ENCODE measurements at places on chromosomes 11 and 22.

DNA sequence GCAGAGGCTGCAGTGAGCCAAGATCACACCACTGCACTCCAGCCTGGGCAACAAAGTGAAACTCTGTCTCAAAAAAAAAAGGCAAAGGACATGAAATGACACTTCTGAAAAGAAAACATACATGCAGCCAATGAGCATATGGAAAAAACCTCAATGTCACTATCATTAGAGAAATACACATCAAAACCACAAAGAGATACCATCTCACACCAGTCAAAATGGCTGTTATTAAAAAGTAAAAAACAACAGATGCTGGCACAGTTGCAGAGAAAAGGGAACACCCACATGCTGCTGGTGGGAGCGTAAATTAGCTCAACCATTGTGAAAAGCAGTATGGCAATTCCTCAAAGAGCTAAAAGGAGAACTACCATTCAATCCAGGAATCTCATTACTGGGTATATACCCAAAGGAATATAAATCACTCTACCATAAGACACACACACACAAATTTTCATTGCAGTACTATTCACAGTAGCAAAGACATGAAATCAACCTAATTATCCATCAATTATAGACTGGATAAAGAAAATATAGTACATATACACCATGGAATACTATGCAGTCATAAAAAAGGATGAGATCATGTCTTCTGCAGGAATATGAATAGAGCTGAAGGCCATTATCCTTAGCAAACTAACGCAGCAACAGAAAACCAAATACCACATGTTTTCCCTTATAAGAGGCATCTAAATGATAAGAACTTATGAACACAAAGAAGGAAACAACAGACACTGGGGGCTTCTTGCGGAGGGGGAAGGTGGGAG, 15.7 kb upstream of the C11orf58 start:
- DNase-seq = no peak

GRCh38 chr22:19877626-19878339, 23.1 kb upstream of the GNB1L start:
- DNase-seq = no peak

- no peak for DNase-seq
Observed at GRCh38 chr11:1822648-1823375, 12.0 kb upstream of the SYT8 start.

DNA sequence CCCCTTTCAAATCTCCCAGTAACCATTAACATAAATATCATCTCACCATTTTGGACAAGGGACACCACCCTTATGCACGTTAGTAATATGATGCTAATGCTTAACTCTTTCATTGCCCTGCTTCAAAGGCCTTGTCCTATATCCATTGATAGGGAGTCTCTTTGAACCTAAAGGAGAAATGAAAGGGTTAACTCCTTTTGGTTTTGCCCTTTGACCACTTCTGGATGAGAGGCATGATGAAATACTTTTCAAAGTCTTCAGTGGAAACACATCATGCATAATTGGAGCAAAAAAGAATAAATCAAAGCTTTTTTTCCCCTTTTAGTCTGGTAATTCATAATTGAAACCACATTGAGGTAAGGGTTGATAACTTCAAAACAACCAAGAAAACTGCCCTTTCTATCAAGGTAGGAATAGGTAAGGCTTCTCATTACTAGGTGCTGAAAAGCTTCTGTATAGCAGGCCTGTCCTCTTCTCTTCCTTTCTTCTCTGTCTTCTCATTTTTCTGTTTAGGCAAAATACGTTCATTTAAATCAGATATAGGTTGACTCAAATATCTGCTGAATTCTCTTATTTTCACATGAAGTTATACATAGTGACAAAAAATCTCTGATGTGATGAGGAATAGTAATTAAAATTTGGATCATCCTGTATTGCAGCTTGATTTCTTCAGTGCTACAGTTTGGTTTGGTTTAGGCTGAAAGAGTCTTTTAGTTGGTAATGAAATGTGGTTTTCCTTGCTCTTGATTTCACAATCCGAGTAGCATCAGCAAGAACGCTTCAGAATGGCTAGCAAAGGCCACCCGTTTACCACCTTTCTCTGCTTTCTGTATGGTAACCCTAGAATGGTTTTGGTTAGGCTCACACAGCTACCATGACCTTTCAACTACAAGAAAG, 94.8 kb downstream of the EXT2 start:
- no peak for DNase-seq

DNA sequence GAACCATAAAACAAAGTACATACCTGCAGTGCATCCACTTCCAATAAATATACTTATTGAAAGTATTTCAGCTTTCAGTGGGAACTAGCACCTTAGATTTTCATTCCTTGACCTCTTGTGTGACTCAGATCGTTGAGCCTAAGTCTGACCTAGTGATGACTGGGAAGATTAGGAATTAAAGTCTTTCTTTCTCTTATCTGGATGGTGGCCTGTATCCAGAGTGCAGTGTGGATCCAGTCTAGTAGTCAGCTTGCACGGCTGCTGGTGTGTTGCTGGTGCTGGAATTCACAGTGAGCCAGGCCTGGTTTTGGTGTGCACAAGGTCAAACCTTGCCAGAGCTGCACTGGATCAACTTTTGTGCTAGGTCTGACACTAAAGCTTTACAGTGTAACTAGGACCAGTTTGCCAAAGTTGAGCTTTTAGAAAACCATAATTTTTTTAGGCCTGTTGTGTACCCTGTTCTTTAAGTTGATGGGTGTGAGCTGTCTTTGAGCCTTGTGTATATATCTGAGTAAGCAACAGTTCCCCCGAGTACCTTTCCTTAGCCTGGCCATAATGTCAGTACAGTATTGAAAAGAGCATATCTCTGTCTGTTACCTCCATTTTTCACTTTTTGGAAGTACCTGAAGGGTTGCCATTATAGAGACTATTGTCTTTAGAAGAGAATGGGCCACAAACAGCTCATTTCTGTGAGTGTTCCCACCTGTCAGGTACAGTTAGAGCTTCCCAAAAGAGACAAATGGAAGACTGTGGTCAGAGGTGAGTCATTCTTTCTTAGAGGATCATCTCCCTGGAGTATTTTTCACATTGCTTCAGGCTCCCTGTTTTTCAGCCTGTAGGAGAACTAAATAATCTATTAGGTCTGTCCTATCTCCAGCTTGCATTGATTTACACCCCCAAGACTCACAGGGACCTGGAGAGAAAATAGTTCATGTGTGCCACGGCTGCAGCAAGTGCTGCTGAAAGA, 89.8 kb downstream of the ALX4 start:
- DNase-seq = no peak

DNA sequence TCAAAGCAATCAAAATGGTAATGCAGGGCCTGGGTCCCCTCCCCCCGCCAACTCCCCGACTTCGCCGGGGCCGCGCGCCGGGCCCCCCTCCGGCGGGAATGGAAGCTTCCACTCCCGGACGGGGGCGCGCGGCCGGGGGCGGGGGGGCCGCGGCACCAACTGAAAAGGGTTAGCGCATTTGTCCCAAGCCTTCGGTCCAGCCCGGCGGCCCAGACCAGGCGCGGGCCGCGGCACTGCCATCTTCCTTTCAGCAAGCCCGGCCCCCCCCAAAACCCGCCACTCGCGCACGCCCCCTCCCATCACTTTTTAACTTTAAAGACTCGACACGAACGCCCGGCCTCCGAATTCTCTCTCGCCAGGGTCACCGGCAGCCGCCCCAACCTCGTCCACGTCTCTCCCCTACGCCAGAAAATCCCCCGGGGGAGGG, 2.8 kb downstream of the PHF21B start:
- DNase-seq = no peak

- DNase-seq = no peak
Observed at GRCh38 chr22:36541831-36542411, 13.0 kb upstream of the EIF3D start.

DNA sequence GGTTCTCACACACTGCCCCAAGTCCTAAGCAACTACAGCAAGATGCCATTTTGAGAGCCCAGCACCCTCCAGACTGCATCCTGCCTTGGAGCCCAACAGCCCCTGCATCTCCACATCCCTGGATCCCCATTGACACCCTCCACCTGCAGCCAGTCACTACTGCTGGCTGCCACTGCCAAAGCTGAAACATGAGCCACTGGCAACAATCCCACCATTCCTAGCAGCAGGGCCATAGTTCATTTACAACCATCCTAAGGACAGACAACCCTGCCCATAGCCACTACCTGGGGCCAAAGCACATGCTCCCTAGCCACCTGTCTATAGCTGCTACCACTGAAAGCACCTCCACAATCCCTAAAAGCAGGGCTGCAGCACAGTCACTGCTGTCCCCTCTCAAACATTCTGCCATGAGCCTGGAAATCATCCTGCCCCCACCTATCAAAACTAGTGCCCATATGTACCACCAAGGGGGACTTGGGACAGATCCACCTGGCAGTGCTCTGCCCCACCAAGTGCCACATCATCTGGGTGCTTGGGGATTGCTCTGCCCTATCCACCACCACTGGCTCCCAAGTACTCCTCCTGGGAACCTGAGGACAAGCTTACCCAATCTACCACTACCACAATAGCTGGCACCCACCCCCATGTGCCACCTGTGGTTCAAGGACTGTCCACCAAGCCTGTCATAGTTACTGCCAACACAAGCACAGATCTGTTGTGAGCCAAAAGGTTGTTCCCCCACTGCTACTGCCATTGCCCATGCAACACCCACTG, 138.8 kb upstream of the SOX6 start:
- DNase-seq = no peak

DNA sequence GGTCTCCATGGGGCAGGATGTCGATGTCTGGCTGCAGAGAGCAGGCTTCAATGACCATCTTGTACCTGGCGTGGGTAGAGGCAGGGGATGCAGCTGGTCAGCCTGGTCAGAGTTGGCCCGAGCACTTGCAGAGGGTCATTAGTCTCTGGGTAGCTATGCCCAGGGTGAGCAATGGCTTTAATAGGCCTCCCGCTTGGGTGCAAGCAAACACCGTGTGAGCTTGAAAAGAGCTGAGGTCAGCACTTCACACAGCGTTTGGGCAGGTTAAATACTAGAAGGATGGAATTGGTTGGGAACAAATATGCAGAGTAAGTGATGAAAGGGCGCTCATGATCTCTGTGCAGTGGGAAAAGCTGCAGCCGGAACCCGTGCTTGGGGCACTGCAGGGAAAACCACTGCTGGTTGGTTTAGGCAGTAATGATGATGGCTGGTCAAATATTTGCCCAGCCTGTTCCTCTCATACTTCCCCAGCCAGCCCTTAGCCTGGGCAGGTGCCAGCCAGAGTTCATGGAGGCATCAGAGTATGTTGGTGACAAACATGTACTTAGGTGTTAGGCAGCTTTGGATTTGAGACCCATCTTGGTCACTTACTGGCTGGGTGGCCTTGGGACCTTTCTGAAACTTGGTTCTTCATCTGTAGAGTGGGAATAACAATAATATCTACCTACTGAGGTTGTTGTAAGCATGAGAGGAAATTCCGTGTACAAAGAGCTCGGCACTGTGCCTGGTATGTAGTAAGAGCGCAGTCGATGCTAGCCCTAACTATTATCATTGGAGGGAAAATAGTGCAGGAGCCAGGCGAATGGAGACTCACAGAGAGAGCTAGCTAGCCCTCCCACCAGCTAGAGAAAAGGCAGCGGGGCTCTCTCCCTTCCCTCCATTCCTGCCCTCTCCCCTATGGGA, 25.2 kb upstream of the KCNJ11 start:
- DNase-seq = no peak

DNA sequence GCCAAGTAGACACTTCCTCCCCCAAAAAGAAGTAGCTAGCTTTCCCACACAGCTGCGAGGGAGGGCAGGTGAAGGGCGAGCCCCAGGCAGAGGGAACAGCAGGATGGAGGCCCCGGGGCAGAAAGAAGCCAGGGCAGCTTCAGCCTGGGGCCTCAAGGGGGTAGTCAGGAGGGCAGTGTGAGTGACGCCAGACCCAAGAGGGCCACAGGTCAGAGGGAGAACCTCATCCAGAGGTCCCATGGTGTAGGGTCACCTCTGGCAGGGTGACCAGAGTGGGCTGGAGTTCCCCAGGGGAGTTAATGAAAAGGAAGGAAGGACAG, 9.2 kb downstream of the PRR5 start:
- no peak for DNase-seq

GRCh38 chr11:120184946-120185705, 25.7 kb upstream of the OAF start:
- DNase-seq = no peak

DNA sequence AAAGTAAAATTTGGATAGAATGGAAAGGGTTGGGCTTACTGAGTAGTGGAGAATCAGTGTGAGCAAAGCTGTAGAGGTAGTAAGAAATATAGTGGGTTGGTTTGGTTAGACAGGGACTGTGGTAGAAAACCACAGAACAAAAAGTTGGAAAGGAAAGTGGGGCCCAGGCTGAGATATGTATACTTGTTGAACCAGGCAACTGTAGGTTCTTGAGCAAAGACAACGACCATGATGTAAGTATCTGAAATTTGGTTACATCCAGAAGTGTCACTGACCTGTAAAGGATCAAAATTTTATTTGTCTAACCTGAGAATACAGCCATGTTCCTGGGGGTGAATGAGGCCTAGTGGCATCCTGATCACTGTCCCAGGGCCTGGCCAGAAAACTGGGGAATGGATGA, 114.1 kb downstream of the STIM1 start:
- no peak for DNase-seq

DNA sequence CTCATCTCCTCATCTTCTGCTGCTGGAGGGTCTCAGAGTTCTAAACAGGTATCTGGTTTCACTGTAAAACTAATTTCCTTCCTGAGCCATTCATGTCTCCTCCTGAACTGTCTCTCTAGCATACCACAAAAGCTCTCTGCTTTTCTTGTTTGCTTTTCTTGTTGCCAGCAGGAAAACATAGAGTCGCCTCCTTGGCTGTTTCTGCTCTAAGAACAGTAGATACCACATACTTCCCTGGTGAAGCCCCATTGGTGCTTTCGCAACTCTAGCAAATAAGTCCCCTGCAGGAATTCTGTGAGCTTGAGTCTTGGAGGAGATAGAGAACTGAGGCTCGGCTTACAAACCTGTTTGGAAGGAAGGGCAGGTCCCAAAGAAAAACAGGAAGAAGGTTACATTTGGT, 7.0 kb downstream of the DIXDC1 start:
- no peak for DNase-seq

- no peak for DNase-seq
Observed at GRCh38 chr11:109590782-109591181, 168.8 kb downstream of the C11orf87 start.

- DNase-seq = no peak
Observed at GRCh38 chr11:36222831-36223635, 66.2 kb downstream of the COMMD9 start.

- no peak for DNase-seq
Observed at GRCh38 chr22:40746428-40747220, 67.3 kb downstream of the MCHR1 start.

DNA sequence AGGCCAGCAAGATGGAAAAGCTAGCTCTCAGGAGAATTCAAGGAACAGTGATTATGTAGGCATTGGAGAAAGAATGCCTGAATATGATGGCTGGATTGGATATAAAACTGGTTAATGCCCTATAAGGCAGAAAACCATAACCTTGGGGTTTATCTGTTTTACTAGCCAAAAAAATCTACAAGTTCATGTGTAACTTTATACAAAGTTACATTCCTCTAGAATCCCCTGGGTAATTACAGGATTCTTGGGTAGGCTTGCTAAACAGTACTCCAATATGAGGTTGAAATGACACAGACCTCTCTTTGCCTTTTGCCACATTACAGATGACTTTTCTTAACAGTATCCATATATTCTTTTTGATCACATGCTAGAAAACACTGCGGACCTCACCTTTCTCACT, 26.0 kb downstream of the TSPAN18 start:
- no peak for DNase-seq

All from activated naive CD4-positive, alpha-beta T cell (primary cell).